ENCODE measurements at places on chromosomes 12 and 14.
A peak's percentile ranks its signal among the peaks of the same experiment; 100 is the strongest.

DNA sequence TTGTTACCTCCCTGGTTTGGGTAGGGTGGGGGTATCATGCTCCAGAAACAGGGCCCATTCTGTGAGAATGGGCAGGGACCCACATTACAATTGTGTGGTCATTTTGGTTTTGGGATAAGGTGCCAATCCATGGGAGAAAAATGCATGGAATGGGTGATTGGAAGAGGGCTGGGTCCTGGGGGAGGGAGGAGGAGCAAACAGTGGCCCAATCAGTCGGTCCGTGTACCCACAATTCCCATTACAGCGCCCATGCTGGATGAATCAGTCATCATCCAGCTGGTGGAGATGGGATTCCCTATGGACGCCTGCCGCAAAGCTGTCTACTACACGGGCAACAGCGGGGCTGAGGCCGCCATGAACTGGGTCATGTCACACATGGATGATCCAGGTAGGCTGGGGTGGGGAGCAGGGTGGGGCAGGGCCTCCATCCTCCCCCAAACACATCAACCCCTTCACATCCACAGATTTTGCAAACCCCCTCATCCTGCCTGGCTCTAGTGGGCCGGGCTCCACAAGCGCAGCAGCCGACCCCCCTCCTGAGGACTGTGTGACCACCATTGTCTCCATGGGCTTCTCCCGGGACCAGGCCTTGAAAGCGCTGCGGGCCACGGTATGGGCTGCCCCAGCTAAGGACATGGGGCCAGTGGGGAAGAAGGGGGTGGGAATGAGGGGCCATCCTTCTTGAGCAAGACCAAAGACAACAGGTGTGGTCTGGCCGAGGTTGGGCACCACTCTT is 3.6 kb upstream of the TPI1 start:
- no peak for DNase-seq

DNA sequence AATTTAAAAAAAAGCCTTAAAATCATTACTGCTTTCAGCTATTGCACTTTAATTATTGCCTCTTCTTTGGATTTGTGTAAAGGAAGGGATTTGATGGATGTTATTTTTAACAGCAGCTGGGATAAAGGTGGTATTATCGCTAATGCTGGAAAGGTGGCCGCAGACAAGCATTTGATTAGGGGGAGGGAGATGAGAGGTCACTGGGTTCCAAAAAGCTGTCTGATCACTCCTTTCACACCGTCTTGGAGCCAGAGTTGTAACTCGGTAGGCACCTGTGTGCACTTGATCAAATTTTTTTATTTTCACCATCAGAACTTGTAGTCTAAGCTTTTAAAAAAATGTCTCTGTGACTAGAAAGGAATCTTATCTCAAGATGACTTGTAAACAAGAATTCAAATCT is 99.8 kb downstream of the AKAP6 start:
- no peak for DNase-seq

GRCh38 chr14:21107283-21107800 is 6.5 kb downstream of the TMEM253 start:
- no peak for DNase-seq

DNA sequence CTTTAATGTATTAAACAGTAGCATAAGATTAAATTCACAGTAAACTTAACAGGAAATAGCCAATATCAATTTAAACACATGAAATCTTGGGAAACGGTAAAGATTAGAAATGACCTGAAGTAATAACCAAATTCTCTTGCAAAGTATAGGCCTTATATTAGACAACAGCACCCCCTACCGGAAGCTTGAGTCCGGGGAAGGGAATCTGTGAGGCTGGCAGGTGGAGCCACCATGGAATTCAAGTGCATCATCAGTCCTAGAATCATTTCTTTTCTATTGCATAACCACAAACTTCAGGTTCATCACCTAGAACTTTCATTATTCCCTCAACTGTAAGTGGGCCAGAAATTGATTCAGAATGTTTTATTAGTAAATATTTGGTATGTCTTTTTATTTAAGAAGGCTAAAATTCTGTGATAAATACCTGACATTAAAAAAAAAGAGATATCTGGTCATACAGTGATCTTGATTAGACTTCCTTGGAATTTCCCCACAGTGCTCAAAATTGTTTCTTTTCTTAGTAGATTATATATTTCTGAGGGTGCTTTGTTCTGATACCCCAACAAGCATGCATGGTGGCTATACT is 48.6 kb downstream of the AP5M1 start:
- peak; percentile 37 for DNase-seq

DNA sequence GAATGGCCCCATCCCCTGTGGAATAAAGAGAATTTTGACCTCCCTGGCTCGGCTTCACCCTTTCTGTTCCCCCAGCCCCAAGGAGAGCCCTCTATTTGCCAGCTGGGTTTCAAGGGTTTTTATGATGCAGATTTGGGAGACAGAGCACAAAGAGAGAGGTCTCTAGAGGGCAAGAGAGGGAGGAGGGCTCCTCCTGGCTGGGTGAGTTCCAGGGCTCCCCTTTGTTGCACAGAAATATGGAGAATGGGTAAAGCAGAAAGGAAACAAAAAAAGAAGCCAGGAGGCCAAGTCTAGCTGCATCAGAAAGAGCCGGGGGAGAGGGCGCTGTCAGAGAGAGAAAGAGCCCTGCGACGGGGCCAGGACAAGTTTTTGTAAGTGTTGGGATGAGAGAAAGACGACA is 319.6 kb upstream of the RTL1 start:
- DNase-seq = no peak

DNA sequence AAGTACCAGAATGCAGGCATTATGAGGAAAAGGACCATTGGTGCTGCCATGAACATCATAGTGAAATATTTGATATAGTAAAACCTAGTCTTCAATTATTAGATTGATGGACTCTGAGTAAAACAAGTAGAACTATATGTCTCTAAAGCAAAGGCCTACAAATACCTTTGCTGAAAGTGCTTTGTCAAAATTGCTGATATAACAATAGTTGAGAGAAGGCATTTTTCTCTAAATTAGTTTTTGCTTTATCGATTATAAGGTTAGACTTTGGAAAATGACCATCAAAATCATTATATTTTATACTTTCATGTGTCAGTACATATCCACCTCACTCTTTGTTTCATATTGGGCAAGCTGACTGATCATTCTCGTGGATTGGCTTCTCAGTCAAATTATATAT is 836.0 kb upstream of the FBXO33 start:
- DNase-seq = no peak

DNA sequence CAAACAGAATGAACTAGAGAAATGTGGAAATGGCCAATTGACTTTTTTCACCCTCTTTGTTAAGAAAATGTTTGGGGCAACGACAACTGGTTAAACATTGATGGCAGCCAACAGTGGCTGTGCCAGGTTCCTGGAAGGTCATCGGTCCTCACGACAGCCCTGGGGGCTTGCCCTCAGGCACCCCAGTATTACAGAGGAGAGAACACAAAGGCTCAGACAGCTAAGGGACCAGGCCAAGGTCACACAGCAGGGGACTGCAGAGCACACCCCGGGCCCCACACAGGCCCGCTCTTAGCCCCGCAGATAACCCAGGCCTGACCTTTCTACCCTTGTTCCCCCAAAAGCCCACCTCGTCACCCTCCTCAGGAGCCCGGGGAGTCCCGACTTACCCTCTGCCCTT is 1.3 kb downstream of the TRPV4 start:
- no peak for DNase-seq

- no peak for DNase-seq
Measured at GRCh38 chr14:75442166-75442565, 14.3 kb downstream of the JDP2 start.

GRCh38 chr12:123045678-123046077 is 65.2 kb downstream of the ARL6IP4 start:
- DNase-seq = no peak

GRCh38 chr12:24072302-24072701 is 122.8 kb upstream of the SOX5 start:
- no peak for DNase-seq

GRCh38 chr14:22780105-22780679 is 13.7 kb downstream of the OXA1L start:
- no peak for DNase-seq

- no peak for DNase-seq
Measured at GRCh38 chr12:89353188-89353822, 1.0 kb upstream of the DUSP6 start.

GRCh38 chr12:131963381-131963780 is 13.6 kb downstream of the EP400 start:
- no peak for DNase-seq

- DNase-seq = no peak
Measured at GRCh38 chr14:32607399-32607798, 278.3 kb downstream of the AKAP6 start.

DNA sequence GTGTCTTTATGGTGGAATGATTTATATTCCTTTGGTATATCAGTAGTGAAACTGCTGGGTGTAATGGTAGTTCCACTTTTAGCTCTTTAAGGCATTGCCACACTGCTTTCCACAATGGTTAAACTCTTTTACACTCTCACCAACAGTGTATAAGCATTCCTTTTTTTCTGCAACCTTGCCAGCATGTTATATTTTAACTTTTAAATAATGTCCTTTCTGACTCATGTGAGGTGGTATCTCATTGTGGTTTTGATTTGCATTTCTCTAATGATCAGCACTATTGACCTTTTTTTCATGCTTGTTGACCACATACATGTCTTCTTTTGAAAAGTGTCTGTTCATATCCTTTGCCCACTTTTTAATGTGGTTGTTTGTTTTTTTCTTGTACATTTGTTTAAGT is 142.5 kb downstream of the MSRB3 start:
- no peak for DNase-seq

GRCh38 chr14:68282479-68283377 is 463.1 kb downstream of the RAD51B start:
- DNase-seq = no peak

DNA sequence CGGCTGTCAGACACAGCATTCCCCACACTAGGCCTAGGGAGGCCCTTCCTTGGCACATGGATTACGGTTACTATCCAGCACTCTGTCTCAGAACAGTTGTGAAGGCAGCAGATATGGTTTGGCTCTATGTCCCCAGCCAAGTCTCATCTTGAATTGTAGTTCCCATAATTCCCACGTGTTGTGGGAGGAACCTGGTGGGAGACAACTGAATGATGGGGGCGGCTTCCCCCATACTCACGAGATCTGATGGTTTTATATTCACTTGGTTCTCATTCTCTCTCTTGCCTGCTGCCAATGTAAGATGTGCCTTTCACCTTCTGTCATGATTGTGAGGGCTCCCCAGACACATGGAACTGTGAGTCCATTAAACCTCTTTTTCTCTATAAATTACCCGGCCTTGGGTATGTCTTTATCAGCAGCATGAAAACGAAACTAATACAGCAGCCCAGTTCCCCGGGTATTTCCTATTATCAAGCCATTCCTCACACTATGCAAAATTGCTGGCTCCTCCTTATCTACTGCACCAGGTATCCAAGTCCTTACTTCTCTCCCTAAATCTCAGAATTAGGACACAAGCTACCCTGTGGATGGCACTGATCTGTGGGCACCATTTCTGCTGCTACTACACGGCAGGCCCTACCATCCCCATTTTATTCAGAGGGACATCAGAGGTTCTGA is 33.3 kb downstream of the NT5DC3 start:
- no peak for DNase-seq

- no peak for DNase-seq
Measured at GRCh38 chr14:68879321-68879781, 86.5 kb upstream of the ZFP36L1 start.

GRCh38 chr14:49189375-49189774 is 396.8 kb downstream of the RPS29 start:
- DNase-seq = no peak

- DNase-seq = no peak
Measured at GRCh38 chr12:6266541-6266966, 43.9 kb upstream of the PLEKHG6 start.

DNA sequence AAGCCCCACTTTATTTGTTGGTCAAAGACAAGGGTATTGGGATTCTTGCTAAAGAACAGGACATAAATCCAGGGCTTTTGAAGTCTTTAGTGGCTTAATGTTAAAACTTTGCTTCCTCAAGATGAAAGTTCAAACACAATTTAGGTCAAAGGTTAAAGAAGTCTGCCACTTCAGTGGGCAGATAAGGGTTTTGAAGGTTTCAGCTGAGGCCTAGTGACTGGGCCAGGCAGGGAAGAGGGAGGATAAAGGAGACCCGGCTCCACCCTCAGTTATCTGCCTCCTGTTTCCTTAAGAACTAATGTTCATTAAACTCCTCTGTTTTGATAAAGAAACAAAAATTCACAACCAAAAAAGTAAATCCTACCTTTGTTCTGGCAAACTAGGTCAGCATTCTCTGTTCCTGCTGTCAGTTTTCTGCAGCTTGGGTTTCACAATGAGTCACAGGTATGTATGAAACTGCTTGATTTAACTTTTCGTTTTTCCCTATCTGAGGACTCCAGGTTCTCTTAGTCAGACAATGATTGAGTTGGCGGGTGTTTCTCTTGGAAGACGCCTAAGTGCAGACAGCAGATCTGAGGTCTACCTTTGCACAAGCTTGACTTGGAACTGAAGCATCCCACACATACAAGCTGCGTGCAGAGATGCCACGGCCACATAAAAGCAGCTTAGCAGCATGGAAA is 208.3 kb downstream of the EXOC5 start:
- DNase-seq = peak; percentile 49

DNA sequence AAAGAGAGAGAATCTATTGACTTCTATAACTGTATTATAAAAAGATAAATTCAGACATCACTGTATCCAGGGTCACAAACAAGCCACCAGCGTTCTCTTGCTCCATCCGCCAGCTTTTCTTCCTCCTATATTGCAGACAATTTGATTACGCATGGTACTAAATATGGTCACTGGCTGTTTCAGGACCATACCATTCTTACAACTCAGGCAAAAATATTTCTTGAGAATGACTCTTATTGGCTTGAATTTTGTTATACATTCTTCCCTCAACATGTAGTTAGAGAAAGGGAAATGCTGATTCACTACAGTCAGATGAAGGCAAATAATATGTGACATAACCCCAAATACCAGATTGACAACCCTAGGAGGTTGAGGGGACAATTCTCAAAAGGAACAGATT is 101.3 kb downstream of the SLC6A15 start:
- no peak for DNase-seq

DNA sequence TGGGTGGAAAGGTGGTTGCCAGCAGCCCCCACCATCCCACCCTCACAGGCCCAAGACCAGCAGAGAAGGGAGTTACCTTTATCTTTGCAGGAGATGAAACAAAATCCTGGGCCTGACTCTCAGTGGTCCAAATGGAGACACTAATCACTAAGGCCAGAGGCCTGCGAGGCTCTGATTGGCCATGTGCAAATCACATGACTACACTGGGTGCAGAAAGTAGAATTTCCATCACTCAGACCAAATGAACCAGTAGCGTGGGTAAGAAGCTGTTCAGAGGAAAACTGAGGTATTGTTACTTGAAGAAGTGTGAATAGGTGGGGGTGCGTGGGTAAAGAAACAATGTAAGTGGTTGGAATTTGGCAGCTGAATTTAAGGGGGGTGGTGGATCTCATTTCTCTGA is 20.2 kb upstream of the PPP1CC start:
- no peak for DNase-seq

DNA sequence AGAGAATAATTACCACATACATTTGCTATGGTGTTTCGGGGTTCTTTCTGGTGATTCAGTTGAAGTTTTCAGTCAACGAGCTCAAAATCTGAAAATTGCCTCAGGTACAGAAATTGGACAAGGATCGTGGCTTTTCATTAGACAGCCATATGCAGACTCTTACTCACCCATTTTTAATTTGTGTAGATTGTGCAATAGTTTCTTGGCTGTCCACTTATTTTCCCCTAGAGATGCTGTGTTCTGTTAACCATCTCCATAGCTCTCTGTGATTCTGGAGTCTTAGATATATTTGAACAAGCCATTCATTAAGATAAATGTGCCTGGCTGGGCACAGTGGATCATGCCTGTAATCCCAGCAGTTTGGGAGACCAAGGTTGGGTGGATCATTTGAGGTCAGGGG is 497.1 kb upstream of the RPL10L start:
- no peak for DNase-seq

Measured in epithelial cell of prostate (primary cell).